ENCODE measurements at places on chromosomes 12 and 14.

DNA sequence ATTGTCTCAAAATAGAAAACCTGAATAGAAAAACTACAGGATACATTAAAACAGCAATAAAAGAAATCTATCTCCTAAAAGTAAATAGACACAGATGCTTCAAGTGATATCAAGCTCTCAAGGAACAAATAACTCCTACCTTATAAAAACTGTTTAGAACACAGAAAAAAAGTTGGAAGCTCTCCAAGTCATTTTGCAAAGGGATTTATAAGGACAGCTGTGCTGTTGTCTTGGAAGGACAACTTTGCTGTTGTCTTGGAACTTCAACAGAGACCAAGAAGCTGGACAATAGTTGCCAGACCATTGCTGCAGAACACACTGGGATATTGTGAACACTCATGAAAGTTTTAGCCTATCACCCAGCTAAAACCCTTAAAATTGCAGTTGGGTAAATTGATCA, 780.7 kb downstream of the FLRT2 start:
- no peak overlapping the region for H3K27ac ChIP-seq
- H3K4me3 ChIP-seq: no peak overlapping the region
- no peak for DNase-seq
- no peaks in the 10 kb centered on the region for H3K27me3 ChIP-seq
- H3K36me3 ChIP-seq: no peaks in the 10 kb centered on the region

DNA sequence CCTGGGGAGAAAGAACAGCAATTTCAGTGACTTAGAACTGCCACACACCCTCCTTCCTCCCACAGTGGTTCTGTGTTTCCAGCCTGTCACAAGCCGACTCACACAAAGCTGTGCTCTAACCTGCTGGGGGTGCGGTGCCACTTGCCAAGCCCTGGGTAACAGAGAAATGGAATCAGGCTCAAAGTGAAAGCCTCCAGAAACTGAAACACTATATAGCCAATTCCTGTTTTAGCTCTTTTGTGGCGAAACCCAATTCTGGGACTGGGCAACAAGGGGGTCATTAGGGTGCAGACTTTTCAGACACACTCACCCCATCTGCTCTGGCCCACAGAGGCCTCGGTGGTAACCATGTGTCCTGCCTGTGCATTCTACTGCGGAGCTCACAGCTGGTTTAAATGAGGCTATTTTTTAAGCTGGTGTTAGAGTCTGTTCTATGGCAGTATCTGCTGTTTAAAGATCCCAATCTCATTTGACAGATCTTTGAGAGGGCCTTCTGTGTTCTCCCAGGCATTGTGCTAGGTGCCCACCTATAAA, 15.2 kb upstream of the ACTR6 start:
- H3K27me3 ChIP-seq: no peaks in the 10 kb centered on the region
- DNase-seq: no peak

- no peak overlapping the region for H3K27ac ChIP-seq
- H3K27me3 ChIP-seq: peaks cover 74% of the 10 kb centered on the region
- H3K4me1 ChIP-seq: peaks cover 37% of the 10 kb centered on the region
- peak overlapping the region; percentile 63 for H3K4me3 ChIP-seq
- DNase-seq: peak; percentile 16
Measured at GRCh38 chr12:1533205-1533601, 61.2 kb downstream of the FBXL14 start.

DNA sequence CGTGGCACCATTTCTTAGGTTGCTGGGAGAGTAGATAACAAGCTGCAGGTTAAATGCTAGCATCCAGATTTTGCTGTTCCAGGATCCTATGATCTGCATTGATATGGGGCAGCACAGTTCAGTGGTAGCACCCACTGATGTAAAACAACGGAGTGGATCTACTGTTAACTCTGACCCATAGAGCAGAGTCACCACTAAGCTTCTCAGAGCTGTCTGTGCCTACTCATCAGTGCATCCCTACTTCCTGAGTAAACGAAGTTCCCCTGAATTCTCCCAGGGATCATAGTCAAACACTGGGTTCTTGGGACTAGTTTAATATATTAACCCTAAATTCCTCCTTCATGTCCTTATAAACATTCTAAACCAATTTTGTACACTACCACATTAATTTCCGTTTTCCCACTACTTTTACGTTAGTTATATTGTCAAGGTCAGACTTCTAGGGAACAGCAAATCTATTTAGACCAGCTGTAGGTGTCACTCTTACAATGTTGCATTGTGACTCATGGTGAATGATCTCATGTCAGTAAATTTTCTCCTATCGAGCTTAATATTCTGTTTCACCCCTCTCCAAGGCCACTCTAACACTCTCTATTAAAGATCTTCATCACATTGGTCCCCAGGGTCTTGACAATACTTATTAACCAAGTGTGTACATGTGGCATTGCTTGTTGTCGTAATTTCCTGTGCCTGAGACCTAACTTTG, 10.3 kb downstream of the RERGL start:
- H3K4me3 ChIP-seq: no peak overlapping the region
- DNase-seq: no peak
- H3K36me3 ChIP-seq: no peaks in the 10 kb centered on the region
- H3K27ac ChIP-seq: no peak overlapping the region
- H3K27me3 ChIP-seq: no peaks in the 10 kb centered on the region
- H3K4me1 ChIP-seq: no peaks in the 10 kb centered on the region

- no peak for DNase-seq
- no peaks in the 10 kb centered on the region for H3K4me1 ChIP-seq
- no peak overlapping the region for H3K4me3 ChIP-seq
- H3K27me3 ChIP-seq: no peaks in the 10 kb centered on the region
Measured at GRCh38 chr12:103327676-103328075, 168.1 kb downstream of the C12orf42 start.

DNA sequence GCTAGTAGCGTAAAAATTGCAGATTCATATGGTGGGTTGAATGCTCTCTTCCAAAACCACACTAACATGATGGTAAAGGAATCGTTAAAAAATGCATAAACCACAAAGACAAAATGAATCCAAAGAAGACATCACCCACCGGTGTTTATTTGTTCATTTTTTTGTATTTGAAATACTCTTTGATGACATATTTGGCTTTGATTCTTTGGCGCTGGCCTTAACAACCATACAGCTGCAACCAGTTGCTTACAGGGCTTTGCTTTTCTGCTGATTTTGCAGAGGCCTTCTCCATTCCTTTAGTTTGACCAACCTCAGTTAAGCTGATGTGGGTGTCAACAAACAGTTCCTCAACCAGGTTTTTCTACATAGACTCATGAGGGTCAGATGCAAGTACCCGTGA, 103.5 kb downstream of the CACNA1C start:
- H3K27ac ChIP-seq: no peak overlapping the region
- H3K27me3 ChIP-seq: peaks cover 5% of the 10 kb centered on the region
- no peak for DNase-seq
- H3K4me1 ChIP-seq: no peaks in the 10 kb centered on the region

DNA sequence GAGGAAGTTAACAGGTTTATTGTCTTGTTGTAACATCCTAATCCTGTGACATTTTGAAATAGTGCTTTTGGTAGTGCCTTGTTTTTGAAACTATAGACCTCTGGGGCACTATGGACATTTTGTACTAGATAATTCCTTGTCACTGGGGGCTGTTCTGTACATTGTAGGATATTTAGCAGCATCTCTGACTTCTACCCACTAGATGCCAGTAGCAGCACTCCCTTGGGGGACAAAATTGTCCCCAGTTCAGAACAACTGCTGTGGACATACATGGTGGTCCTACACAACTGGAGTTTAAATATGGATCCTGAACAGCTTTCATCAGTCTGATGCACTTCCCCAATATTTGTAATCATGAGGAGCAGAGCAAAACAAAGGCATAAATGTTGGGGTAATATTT, 264.7 kb downstream of the RAD51B start:
- no peak for DNase-seq
- no peaks in the 10 kb centered on the region for H3K27me3 ChIP-seq

GRCh38 chr14:29271669-29272068, 505.1 kb downstream of the FOXG1 start:
- no peaks in the 10 kb centered on the region for H3K4me1 ChIP-seq
- no peak overlapping the region for H3K4me3 ChIP-seq
- no peaks in the 10 kb centered on the region for H3K27me3 ChIP-seq
- no peak for DNase-seq

DNA sequence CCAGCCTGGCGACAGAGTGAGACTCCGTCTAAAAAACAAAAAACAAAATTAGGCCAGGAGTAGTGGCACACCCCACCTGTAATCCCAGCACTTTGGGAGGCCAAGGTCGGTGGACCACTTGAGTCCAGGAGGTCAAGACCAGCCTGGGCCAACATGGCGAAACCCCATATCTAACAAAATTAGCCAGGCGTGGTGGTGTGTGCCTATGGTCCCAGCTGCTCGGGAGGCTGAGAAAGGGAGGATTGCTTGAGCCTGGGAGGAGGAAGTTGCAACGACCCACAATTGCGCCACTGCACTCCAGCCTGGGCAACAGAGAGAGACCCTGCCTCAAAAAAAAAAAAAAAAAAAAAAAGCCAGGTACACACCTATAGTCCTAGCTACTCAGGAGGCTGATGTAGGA, 37.0 kb downstream of the KDM2B start:
- DNase-seq: no peak
- H3K4me1 ChIP-seq: peaks cover 2% of the 10 kb centered on the region
- no peaks in the 10 kb centered on the region for H3K27me3 ChIP-seq
- H3K4me3 ChIP-seq: no peak overlapping the region
- H3K27ac ChIP-seq: no peak overlapping the region
